ENCODE measurements at places on chromosomes 11 and 22. TPM values are rescaled to one million over a fixed set of nuclear protein-coding genes. Genes with fewer than 3 reads are reported as not detected.

Gene GNAZ
- 1.9 TPM for total RNA-seq

Gene C2CD3
- total RNA-seq: 17.6 TPM

Gene RAB3IL1
- total RNA-seq: 15.1 TPM

Gene MRPL21
- 132 TPM for total RNA-seq

Gene PLEKHA7
- total RNA-seq: 46.9 TPM

Gene SEPTIN5
- total RNA-seq: 7.0 TPM

Gene FXYD2
- total RNA-seq: 21.9 TPM

Gene DLG2
- total RNA-seq: 0.28 TPM

Gene SMIM35
- total RNA-seq: not detected

Gene HTR3B
- total RNA-seq: not detected

All from A549 treated with GW870086 at 1 μM for 4 hours (cell line).